ENCODE measurements at places on chromosomes 1 and 21. TPM values are rescaled to one million over a fixed set of nuclear protein-coding genes. Genes with fewer than 3 reads are reported as not detected.

Gene MYOG
- total RNA-seq, result not detected

Gene PGLYRP3
- total RNA-seq, result not detected

Gene RGS4
- total RNA-seq, result 110 TPM

Gene DISC1
- 3.0 TPM for total RNA-seq

Gene LEPR
- total RNA-seq, result 28.6 TPM

Gene SPRR2G
- total RNA-seq, result not detected

Gene WDR3
- 18.2 TPM for total RNA-seq

Gene RPTN
- total RNA-seq, result not detected

Gene SPRR4
- not detected for total RNA-seq

Gene KCNQ4
- under 0.01 TPM for total RNA-seq

Gene BOLA1
- 12.2 TPM for total RNA-seq

Gene SPRR2E
- not detected for total RNA-seq

Gene NBPF19
- 10.9 TPM for total RNA-seq

Gene LRRC38
- total RNA-seq, result not detected

Gene EPS8L3
- total RNA-seq, result not detected

Gene SYCP1
- total RNA-seq, result not detected

Gene TACSTD2
- 0.33 TPM for total RNA-seq

Gene PAPPA2
- 2.2 TPM for total RNA-seq

Gene PRCC
- total RNA-seq, result 15.4 TPM

Gene UCK2
- total RNA-seq, result 85.3 TPM

Gene ADGRL2
- total RNA-seq, result 112 TPM

Gene CD1B
- not detected for total RNA-seq

Gene BSND
- not detected for total RNA-seq

Gene RHD
- not detected for total RNA-seq

Gene SORT1
- total RNA-seq, result 8.9 TPM

Gene ZNF697
- 7.9 TPM for total RNA-seq

Gene ACOT11
- 7.6 TPM for total RNA-seq

Gene TAGLN2
- total RNA-seq, result 504 TPM

Gene CRP
- total RNA-seq, result not detected

Gene CLDN17
- not detected for total RNA-seq

Gene ZCCHC17
- total RNA-seq, result 31.3 TPM

Gene CTH
- 4.4 TPM for total RNA-seq
